ENCODE measurements at places on chromosomes 7 and 10.

DNA sequence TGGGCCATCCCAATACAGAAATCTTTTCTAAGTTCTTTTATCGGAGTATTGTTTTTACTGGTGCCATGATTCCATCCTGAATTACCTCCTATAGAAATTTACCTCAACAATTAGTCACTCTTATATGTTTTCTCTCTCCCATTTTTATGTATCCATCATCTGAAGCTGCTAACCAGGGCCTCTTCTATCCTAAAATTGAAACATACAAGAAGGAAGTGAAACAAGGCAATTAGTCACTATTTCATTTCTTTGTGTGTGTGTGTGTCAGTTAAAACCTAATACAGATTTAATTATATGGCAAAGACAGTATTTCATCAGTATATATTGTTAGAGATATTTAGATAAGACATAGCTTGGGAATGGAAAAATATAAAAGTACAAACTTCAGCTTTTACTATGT lies 148.4 kb upstream of the AHR start:
- DNase-seq = no peak

DNA sequence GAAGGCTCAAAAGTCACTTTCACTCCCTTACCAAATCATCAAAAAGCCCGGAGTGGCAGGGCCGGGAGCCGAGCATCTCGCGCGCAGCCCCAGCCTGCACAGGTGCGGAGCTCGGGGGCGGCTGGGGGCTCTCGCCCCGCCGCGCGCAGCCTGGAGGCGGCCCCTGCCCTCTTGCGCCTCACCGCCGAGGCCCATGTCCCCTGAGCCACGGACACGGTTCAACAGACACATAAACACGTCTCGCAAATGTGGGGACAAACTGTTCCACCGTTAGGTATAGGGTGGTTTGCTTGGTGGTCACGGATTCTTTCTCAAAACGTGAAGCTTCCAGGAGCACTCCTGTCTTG lies 700 bp downstream of the GSAP start:
- DNase-seq = no peak

- no peak for DNase-seq
Observed at GRCh38 chr7:54831046-54831643, 72.1 kb upstream of the SEC61G start.

- no peak for DNase-seq
Observed at GRCh38 chr7:153607354-153607753, 444.8 kb upstream of the DPP6 start.

DNA sequence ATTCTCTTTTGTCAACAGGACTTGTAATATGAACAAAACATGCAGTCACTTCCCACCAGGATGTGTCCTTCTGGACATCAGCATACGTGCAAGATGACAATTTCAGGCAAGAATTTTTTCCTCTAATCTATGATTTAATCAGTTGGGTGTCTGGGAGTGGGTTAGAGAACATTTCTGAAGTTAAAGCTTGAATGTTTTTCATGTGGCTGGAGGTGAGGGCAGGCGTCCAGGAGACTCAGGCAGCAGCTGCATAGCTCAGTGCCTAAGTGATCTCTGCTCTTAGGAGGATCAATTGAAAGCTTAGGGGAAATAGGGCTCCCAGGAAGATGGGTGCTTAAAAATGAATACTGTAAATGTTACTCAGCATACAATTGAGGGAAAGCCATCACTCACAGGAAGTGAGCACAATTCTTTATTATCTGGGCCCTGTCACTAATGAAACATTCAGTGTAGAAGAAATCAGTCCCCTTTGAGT lies 457.6 kb upstream of the KLF6 start:
- no peak for DNase-seq

- DNase-seq = no peak
Observed at GRCh38 chr7:134120405-134120804, 6.7 kb upstream of the LRGUK start.

DNA sequence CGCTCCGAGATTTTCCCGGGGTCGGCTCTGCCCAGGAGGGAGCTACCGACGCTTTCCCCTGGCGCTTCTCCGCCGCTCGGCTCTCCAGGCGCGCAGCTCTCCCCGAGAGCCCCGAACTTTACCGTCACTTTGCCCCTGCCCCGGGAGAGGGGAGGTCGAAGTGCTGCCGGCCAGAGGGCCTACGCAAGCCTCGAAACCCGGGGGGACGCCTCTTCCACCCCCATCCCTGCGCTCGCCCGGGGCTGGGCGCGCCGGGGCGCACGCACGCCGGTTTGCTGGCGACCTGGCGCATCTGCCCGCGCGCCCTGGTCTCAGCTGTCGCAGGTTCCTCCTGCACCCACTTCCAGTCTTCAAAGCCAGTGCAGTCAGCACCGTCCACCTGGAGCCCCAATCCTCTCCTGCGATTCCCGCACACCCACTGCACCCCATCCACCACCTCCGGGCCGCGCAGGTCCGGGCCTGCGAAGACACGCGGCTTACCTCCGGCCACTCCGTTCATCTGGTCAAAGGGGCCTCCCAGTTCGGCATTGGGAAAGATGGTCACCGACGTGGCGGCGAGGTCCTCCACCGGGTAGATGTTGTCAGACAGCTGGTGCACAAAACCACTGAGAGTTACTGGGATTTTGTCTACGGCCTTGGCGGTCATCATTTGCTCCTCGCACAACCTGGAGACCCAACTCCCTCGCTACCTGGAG lies 638 bp downstream of the EGR2 start:
- no peak for DNase-seq

DNA sequence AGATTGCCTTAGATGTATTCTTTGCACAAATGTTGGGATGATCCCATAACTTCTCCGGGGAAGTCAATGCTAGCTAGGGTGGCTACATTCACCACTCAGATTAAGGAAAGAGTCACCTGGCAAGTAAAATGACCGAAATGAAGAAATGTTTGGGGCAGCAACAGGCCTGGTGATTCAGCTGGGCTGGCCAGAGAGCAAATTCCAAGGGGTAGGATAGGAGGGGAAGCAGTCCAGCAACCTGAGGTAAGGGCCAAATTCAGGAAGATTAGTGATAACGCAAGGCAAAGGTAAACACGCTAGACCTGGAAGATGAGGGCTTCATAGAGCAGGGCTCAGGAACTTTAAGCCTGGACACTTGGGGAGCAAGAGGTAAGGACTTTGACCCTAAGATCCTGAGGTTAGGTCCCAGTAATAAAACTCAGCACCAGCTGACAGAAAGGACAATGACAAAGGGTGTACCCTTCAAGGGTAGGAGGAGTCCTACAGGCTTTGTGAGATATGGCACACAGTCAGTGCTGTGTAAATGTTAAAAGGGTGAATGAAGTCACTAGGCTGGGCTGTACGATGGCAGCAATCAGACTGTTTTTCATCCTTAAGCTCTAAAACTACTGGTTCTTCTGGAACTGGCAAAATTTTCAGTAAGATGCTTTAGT lies 22.7 kb upstream of the SMNDC1 start:
- no peak for DNase-seq

DNA sequence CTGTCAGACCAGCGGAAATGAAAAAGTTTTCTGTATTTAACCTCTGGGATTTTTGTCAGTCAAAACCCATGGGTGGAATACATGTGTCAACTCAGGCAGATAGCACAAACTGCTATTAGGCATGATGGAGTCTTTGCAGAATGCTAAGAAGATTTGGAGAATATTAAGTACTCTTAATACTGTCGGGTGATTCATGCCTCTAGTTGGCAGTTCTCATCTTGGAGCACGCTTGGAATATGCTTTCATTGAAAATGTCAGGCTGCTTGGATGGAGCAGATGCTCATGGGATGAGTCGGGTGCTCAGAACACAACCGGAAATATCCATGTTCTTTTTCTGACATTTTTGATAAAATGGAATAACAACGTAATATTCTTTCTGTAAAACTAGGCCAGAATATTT lies 27.6 kb upstream of the PRKG1 start:
- no peak for DNase-seq

DNA sequence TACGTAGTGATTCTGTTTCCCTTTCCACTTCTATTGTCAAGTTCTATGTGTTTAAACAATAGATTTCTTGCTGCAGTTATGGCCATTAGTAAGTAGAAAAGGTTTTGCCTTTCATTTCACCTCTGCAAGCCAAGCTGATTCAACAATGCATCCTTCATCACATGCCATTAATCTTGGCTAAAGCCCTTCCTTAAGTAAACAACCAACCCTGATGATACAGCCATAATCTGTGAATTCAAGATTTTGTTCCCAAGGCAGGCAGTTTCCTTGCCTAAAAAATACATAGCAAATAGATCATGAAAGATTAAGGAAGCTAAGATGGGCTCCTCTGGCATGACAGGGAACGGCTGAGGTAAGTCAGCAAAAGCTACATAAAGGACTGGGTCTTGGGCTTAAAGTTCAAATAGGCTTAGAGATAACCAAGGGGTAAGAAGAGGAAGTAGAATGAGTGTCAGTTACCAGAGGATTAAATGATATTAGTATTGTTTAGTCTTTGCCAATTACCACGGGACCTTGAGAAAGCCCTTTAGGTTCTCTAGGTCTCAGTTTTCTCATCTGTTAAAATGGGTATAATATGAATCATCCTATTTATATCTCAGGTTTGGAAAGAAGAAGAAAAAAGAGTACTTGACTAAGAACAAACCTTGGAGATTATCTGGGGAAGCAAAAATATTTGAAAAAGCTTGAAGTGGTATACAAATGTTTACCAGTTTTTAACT lies 35.9 kb upstream of the ANK3 start:
- no peak for DNase-seq

GRCh38 chr10:32112055-32112454 lies 55.8 kb upstream of the KIF5B start:
- no peak for DNase-seq

DNA sequence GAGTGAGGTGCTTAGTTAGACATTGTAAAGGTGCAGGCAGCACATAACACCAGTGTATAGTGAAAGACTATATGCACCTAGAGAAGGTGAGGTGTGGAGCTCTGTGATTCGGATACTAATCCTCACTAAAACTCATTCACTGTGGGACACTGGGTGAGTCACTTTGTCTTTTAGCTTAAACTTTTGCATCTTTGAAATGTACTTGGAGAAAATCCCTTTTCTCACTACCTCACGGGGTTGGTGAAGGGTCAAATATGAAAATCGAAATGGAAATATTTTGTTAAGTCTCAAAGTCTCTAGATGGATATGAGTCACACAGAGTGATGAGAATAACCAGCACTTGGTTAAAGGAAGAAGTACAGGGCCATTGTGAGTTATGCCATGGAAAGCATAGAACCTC lies 38.0 kb downstream of the MDFIC start:
- no peak for DNase-seq

DNA sequence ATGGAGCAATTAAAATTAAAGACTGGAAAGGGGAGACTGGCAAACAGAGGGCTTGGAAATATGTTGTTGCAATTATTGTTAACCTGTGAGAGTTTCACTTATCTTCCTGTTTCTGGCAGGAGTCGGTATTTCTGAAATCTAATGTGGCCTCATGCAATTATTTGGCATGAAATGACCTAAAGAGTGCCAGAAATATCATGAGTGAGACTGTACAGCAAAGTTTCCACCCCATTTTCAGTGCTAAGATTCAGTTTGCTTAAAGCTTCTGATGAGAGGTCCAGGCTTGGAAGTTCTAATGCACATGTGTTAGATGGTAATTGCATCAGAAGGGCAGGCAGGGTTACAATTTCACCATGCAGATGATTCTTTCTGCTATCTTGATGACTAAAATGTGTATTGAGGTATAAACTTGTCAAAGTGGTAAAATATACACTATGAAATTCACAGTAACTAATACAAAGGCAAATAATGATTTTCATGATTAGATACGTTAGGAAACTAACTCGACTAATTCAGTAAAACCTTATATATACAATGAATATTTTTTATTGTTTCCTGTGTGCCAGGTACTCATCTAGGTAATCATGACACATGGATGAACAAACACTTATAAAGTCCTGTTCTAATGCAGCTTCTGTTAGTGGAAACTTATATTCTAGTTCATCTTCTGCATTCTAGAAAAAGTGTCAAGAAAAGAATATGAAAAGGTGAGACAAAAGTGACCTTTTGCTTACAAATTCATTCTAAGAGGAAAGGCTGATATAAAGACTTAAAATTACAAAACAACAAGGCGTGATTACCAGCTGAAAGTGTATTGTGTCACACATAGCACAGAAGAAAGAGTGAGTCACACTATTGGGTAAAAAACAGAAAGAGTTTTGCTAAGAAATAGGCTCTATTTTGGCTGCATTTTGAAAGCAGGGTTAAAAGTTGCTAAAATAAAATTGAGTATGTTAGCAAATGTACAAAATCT lies 533.4 kb upstream of the SEMA3D start:
- DNase-seq = no peak

- no peak for DNase-seq
Observed at GRCh38 chr10:52170776-52171175, 143.3 kb upstream of the DKK1 start.

- no peak for DNase-seq
Observed at GRCh38 chr10:74924251-74924963, 98.0 kb downstream of the KAT6B start.

DNA sequence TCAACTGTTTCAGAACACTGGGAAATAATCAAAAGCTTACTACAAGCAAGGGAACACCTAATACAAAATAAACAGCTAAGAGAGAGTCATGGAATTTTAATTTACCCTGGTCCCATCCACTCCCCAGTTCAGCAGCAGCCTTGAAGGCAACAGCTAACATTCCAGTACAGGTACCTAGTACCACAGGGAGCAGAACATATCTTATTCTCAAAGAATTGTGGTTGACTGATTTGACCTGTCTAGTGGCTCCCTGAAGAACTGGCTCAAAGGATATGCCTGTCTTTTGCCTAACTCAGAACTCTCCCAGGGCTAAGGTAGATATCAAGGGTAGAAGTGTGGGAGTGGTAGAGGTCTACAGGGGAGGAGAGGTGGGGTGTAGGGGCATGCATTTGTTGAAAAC lies 32.3 kb downstream of the SMURF1 start:
- DNase-seq = no peak

- DNase-seq = no peak
Observed at GRCh38 chr7:100686201-100686821, 7.7 kb downstream of the GIGYF1 start.

DNA sequence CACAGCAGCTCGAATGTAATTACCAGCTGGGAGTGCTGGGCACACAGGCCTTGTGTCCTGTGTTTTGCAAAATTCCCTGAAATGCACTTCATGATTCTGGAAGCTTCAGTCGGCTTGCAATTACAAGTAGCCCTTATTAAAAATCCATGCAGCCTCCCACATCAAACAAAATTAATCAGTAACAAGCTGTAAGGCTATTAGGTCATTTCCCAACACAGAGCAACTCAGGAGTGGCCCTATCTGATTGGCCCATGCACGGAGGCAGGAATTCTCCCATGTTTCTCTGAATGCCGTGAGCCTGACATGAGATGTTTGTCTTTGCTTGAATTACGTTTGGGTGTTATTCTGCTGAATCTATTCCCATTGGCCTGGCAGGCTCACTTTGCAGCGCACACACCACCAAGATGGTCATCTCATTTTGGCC lies 36.9 kb downstream of the FOXL3 start:
- no peak for DNase-seq

- no peak for DNase-seq
Observed at GRCh38 chr10:63434866-63435854, 30.6 kb downstream of the JMJD1C start.

- DNase-seq = no peak
Observed at GRCh38 chr10:31158011-31158658, 126.5 kb upstream of the ZNF438 start.
